ENCODE measurements at places on chromosomes 2 and 18. TPM values are rescaled to one million over a fixed set of nuclear protein-coding genes. Genes with fewer than 3 reads are reported as not detected.
A peak's percentile ranks its signal among the peaks of the same experiment; 100 is the strongest.

The MC2R gene
- not detected for total RNA-seq

The GKN2 gene
- not detected for total RNA-seq

The CYTIP gene
- total RNA-seq: not detected

The KCNG2 gene
- not detected for total RNA-seq

- no peak overlapping the region for H3K27ac ChIP-seq
- no peak overlapping the region for H3K4me3 ChIP-seq
- H3K36me3 ChIP-seq: no peaks in the 10 kb centered on the region
- no peak for DNase-seq
- no peaks in the 10 kb centered on the region for H3K4me1 ChIP-seq
- no peaks in the 10 kb centered on the region for H3K27me3 ChIP-seq
Observed at GRCh38 chr2:237147317-237147716, 61.6 kb downstream of the COPS8 start.

DNA sequence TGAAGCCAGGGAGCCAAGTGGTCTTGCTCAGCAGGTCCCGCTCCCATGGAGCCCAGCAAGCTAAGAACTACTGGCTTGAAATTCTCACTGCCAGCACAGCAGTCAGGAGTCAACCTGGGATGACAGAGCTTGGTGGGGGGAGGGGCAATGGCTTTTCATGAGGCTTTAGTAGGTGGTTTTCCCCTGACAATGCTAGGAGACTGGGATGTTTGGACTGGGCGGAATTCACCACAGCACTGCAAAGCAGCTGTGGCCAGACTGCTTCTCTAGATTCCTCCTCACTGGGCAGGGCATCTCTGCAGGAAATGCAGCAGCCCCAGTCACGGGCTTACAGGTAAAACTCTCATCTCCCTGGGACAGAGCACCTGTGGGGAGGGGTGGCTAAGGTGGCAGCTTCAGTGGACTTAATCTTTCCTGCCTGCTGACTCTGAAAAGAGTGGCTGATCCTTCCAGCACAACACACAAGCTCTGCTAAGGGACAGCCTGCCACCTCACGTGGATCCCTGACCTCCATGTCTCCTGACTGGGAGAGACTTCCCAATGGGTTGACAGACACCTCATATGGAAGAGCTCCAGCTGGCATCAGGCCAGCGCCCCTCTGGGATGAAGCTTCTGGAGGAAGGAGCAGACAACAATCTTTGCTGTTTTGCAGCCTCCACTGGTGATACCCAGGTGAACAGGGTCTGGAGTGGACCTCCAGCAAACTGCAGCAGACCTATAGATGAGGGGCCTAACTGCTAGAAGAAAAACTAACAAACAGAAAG is 349.7 kb upstream of the ST6GAL2 start:
- no peak overlapping the region for H3K4me3 ChIP-seq
- no peaks in the 10 kb centered on the region for H3K4me1 ChIP-seq
- no peaks in the 10 kb centered on the region for H3K27me3 ChIP-seq

GRCh38 chr2:79026061-79026460 is 559 bp downstream of the REG3G start:
- H3K4me3 ChIP-seq: no peak overlapping the region
- no peak for DNase-seq
- no peaks in the 10 kb centered on the region for H3K4me1 ChIP-seq
- H3K27ac ChIP-seq: no peak overlapping the region
- H3K36me3 ChIP-seq: no peaks in the 10 kb centered on the region
- no peaks in the 10 kb centered on the region for H3K27me3 ChIP-seq

DNA sequence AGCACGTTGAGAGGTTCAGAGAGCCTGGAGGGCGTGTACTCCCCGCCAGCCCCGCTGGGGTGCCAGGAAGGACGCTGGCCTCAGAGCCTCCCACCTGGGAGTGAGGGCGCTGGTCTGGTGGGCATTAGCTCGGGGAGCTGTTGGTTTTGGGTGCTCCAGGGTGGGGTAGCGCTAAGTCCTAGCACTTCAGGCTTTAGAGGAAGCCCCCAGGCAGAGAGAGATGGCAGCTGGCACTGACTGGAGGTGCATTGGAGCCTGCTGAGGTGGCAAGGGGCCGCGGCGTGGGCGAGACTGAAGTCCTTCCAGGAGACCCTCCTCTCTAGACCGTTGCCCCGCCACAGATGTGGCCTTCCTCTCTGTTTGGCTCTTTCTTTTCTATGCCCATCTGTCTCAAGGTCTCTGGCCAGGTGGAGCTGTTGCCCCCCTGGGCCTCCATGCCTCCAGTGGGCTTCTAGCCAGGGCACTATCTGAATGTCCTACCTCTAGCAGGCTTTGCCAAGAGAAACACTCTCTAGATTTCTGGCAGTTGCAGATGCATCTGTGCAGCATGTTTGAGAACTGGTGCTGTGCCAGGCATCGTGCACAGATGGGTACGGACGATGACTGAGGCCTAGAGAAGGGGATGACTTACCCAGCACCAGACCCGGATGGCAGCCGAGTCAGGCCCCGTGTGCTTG is 6.6 kb downstream of the CAPN10 start:
- no peak for DNase-seq
- H3K27me3 ChIP-seq: no peaks in the 10 kb centered on the region
- H3K36me3 ChIP-seq: peaks cover 23% of the 10 kb centered on the region
- H3K4me3 ChIP-seq: no peak overlapping the region
- H3K4me1 ChIP-seq: no peaks in the 10 kb centered on the region
- no peak overlapping the region for H3K27ac ChIP-seq

GRCh38 chr18:49169037-49169521 is 218.3 kb upstream of the SMAD7 start:
- no peak for DNase-seq
- no peak overlapping the region for H3K27ac ChIP-seq
- no peaks in the 10 kb centered on the region for H3K27me3 ChIP-seq
- H3K4me1 ChIP-seq: 0 out of 2 replicates have a peak, but pooled peaks cover 3% of the 10 kb centered on the region

- H3K4me3 ChIP-seq: no peak overlapping the region
- no peak for DNase-seq
- no peak overlapping the region for H3K27ac ChIP-seq
- no peaks in the 10 kb centered on the region for H3K36me3 ChIP-seq
- no peaks in the 10 kb centered on the region for H3K27me3 ChIP-seq
Observed at GRCh38 chr2:134108113-134108512, 145.8 kb upstream of the MGAT5 start.

- no peaks in the 10 kb centered on the region for H3K36me3 ChIP-seq
- peaks cover 74% of the 10 kb centered on the region for H3K4me1 ChIP-seq
Observed at GRCh38 chr2:65663831-65664407, 231.5 kb upstream of the SPRED2 start.

- H3K27ac ChIP-seq: no peak overlapping the region
- no peaks in the 10 kb centered on the region for H3K4me1 ChIP-seq
- no peak for DNase-seq
Observed at GRCh38 chr2:123463886-123464285, 561.2 kb upstream of the CNTNAP5 start.

DNA sequence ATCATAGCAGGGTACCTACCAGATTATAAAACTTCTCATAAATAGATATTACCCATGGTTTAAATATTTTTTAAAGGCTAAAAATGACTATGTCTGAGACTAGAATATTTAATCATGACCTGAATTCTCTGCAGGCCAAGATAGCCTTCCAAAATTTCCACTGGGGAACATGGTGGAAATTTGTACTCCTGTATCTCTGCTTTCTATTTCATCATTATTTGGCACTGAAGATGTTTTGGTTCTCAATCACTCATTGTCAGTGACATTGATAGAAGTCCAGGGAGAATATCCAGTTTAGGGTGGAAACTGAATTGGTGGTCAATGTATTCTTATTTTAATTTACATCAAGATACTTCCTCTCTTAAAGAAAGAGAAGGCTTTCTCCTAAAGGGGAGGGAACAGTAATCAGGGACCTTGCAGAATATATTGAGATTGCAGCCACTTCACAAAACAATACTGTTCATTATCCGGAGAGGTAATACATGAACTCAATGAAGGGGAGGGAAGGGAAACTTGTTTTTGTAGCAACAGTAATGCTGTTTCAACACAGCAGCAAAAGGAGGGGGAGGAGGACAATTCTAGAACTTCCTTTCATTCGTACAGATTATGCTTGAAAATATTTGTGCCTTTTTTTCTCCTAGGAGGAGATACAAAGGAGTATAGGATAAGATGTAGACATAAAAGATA is 34.1 kb downstream of the EEF1B2 start:
- DNase-seq: no peak
- H3K27ac ChIP-seq: no peak overlapping the region
- peaks cover 4% of the 10 kb centered on the region for H3K4me1 ChIP-seq
- no peaks in the 10 kb centered on the region for H3K27me3 ChIP-seq

DNA sequence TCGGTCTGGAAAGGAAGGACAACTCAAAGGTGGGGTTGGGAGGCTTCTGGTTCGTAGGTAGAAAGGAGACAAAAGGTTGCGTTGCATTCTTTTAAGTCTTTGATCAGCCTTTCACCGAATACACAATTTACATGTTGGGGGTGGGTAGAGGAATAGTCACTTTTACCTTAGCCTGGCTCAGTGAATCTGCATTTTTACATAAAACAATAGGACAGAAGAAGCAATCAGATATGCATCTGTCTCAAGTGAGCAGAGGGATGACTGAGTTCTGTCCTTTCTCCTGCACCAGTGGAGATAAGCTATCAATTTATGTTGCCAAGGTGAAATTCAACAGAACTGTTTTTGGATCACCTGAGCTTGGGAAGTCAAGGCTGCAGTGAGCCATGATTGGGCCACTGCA is 173.7 kb downstream of the ZEB2 start:
- H3K36me3 ChIP-seq: no peaks in the 10 kb centered on the region
- no peak for DNase-seq
- peaks cover 31% of the 10 kb centered on the region for H3K4me1 ChIP-seq
- no peak overlapping the region for H3K27ac ChIP-seq
- no peaks in the 10 kb centered on the region for H3K27me3 ChIP-seq

DNA sequence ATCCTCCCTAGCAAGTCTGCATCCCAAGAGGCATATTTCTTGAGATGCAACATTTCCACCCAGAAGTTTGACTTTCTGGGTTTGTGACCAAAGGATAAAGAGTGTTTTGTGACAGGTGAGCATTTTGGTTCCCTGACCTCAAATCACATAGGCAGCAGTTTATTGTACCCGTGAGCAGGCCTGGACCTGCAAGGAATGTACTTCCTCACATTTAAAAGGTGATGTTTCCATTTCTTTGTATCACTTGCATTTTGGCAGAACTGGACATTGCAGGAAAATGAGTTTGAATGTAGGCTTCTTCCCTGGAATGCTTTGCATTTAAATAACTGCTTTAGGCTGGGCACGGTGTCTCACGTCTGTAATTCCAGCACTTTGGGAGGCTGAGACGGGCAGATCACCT is 160.7 kb downstream of the ALPK2 start:
- H3K4me1 ChIP-seq: no peaks in the 10 kb centered on the region
- no peak for DNase-seq
- no peaks in the 10 kb centered on the region for H3K27me3 ChIP-seq
- no peaks in the 10 kb centered on the region for H3K36me3 ChIP-seq
- no peak overlapping the region for H3K27ac ChIP-seq

GRCh38 chr2:225040856-225041206 is 1.4 kb downstream of the DOCK10 start:
- 0 out of 2 replicates have a peak, but pooled peaks cover 3% of the 10 kb centered on the region for H3K36me3 ChIP-seq
- peaks cover 11% of the 10 kb centered on the region for H3K4me1 ChIP-seq
- no peak overlapping the region for H3K27ac ChIP-seq
- no peak for DNase-seq
- H3K4me3 ChIP-seq: peak overlapping the region; percentile 82

- no peaks in the 10 kb centered on the region for H3K4me1 ChIP-seq
- H3K36me3 ChIP-seq: no peaks in the 10 kb centered on the region
- no peaks in the 10 kb centered on the region for H3K27me3 ChIP-seq
- DNase-seq: no peak
Observed at GRCh38 chr2:179201869-179202268, 62.8 kb downstream of the SESTD1 start.

- no peak overlapping the region for H3K4me3 ChIP-seq
- no peak for DNase-seq
- peaks cover 21% of the 10 kb centered on the region for H3K27me3 ChIP-seq
- H3K4me1 ChIP-seq: no peaks in the 10 kb centered on the region
- no peak overlapping the region for H3K27ac ChIP-seq
Observed at GRCh38 chr2:26672112-26672817, 20.3 kb upstream of the KCNK3 start.

- DNase-seq: no peak
- peaks cover 19% of the 10 kb centered on the region for H3K4me1 ChIP-seq
- H3K27ac ChIP-seq: no peak overlapping the region
- H3K36me3 ChIP-seq: peaks cover 26% of the 10 kb centered on the region
- H3K27me3 ChIP-seq: no peaks in the 10 kb centered on the region
Observed at GRCh38 chr18:75205514-75206132, 3.3 kb downstream of the PTGR3 start.

GRCh38 chr18:21479721-21480120 is 120.8 kb downstream of the ESCO1 start:
- no peaks in the 10 kb centered on the region for H3K36me3 ChIP-seq
- H3K27me3 ChIP-seq: no peaks in the 10 kb centered on the region
- H3K27ac ChIP-seq: no peak overlapping the region
- no peak overlapping the region for H3K4me3 ChIP-seq
- no peaks in the 10 kb centered on the region for H3K4me1 ChIP-seq

DNA sequence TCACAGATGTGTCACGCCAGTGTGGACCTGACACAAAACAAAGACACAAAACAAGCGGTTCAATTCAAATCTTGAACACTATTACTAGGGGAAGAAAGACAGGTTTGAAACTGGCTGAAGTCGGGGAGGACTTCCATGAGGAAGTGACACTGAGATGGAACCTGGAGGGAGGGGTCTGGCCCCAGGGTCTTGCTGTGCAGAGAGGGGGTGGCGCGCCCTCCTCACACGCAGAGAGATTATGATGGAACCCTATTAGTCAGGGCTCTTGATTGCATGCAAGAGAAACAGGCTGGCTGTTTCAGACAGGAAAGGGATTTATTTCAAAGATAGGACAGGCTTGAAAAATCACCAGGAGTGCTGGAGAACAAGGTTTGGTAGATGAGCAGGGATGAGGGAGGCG is 363.6 kb upstream of the HS6ST1 start:
- H3K27ac ChIP-seq: no peak overlapping the region
- no peak overlapping the region for H3K4me3 ChIP-seq
- H3K36me3 ChIP-seq: no peaks in the 10 kb centered on the region
- no peaks in the 10 kb centered on the region for H3K27me3 ChIP-seq

DNA sequence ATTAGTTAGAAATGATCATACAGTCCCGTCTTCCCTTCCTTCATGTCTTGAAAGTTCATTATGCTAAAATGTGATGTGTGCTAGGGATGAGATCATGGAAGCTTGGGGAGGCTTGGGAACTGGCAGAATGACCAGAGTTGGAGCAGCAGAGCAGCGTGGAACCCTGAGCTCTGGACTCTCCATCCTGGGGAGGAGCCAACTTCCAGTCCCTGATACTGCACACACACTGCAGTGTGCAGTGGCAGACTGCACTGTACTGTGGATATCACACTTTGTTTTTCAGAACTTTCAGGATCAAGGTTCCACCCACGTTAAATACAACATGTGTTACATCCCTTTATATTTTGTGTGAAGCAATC is 27.3 kb upstream of the GREB1 start:
- H3K27me3 ChIP-seq: 0 out of 2 replicates have a peak, but pooled peaks cover 4% of the 10 kb centered on the region
- H3K36me3 ChIP-seq: no peaks in the 10 kb centered on the region
- no peak for DNase-seq
- H3K27ac ChIP-seq: no peak overlapping the region
- no peak overlapping the region for H3K4me3 ChIP-seq
- H3K4me1 ChIP-seq: no peaks in the 10 kb centered on the region

Data from SJSA1 (cell line).